ENCODE measurements at places on chromosomes 11 and 22.

DNA sequence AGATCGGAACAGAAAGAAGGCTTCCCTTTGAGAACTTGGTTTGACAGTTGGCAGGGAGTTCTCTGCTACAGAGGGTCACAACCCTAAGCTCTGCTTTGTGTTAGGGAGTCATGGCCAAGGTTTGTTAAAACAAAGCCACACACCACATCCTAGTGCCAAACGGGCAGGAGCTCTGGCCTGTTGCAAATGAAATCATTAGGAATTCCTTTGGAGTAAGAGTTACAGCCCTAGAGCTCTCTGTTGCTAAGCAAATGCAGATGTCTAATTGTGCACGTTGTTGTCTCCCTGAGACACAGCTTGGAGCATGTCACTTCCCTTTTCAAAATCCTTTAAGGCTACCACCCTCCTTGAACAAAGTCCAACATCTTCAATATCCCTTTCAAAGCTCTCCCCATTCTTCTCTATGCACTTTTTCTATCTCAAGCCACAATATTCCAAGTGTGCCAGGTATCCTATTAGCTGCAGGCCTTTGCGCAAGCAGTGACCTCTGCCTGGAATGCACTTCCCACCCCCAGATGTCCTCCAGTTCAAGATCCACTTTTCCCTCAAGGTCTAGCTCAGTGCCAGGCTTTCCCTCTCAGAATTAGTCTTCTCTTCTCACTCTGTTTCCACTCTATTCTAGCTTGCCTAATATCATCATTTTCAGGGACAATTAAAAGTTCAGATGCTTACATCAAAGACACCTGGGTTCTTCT lies 253.7 kb upstream of the POU2AF2 start:
- DNase-seq, result peak; percentile 70

GRCh38 chr11:14323118-14323676 lies 35.8 kb downstream of the RRAS2 start:
- no peak for DNase-seq

GRCh38 chr22:50010676-50011446 lies 1.7 kb downstream of the IL17REL start:
- no peak for DNase-seq

DNA sequence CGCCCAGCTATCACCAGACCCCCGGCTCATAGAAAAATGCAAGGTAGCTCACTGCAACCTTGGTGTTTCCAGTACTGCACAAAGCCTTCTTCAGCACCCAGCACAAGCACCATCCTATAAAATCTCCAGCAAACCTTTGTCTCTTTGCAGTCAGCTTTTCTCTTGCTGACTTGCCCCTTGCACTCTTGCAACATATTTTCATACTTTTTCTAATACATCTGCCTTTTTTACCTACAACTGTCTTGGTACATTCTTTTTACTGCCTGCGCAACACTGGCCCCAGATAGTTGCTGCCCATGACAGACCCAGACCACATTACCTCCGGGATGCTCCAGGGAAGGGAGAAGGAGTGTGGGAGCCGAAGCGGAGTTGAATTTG lies 142.4 kb downstream of the MPPED1 start:
- no peak for DNase-seq

- DNase-seq, result no peak
Measured at GRCh38 chr11:111026241-111026640, 219.3 kb upstream of the POU2AF2 start.

DNA sequence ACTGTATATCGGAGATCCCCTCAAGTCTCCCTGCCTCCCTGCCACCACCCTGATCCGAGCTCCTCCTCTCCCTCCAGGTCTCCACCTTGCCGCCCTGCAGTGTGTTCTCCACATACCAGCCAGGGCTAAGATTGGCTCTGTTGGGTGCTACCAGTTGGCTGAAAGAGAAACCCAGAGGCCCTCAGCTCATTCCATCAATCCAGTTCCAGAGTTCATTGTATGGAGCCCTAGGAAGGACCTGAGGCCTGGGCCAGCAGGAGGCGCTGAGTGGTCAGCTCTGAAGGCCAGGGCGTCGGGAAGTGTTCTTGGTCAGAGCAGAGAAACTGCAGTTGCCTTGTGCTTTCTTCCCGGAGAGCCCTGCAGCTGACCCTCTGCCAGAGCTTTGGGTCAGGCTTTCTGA lies 2.2 kb upstream of the TOP3B start:
- no peak for DNase-seq

GRCh38 chr11:28860893-28861292 lies 752.7 kb downstream of the METTL15 start:
- peak; percentile 70 for DNase-seq

GRCh38 chr11:10498022-10498400 lies 42.9 kb downstream of the AMPD3 start:
- no peak for DNase-seq

- DNase-seq, result no peak
Measured at GRCh38 chr11:77470504-77470903, 3.4 kb downstream of the PAK1 start.

DNA sequence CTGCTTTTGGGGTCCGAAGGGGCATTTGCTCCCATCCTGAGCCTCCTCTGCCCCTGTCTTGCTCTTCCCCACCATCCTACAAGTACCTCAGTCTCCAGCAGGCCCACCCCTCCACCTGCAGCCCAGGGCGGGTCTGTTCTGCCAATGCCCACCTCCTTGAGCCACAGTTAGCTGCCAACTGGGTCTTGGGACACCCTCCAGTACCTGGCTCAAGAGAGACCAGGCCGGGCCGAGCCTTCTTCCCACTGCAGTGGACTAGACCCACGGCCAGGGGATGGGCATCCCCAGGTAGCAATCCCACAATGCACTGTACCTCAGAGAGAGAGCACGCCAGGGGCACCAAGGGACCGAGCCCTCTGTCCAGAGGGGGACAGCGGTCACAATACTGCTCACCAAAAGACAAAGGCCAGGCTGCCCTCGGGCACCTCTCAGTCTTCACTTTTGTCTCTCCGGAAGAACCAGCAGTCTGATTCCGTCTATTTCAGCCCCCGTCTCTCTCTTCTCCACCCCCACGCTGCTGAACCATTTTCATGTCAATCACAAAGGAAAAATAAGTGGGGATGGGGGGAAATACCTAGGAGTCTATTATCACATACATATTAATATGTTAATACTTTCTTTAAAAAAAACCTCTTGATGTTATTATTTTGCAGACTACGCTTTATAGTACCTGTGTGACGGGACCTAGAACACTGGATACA lies 51.7 kb downstream of the SYT13 start:
- DNase-seq, result no peak

DNA sequence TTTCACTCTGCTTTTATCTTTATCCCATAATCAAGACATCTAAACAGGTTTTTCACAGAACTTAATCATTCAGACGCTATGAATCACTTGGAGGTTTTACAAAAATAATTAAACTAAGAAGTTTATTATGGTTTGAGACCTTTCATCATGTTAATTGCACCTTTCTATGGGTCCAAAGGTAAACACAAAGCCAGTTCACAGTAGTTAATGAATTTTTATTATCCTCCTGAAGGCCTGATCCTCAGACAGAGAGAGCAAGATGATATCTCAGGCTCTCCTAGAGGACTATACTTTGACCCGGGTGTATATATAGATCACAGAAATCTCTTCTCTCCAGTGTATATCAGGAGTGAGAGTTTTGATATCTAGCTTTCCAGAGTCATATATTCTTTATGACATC lies 1044.3 kb upstream of the RAG2 start:
- DNase-seq, result no peak

DNA sequence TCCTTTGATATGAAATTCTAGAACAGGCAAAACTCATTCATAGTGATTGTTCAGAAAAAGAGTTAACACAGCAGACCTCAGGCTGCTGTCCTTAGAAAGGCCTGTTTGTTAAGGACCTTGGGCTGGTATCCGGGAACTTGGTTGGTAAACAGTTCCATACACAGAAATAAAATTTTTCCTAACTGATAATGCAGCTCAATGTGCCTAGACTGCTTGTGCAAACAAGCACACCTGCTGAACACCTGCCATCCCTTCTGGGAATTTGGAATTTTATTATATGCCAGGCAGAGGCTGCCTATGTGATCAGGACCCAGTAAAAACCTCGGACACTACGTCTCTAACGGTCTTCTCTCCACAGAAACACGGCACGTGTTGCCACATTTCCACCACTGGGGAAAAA lies 11.5 kb downstream of the THAP12 start:
- DNase-seq, result no peak

- DNase-seq, result no peak
Measured at GRCh38 chr11:77372726-77373125, 71.2 kb upstream of the GDPD4 start.

DNA sequence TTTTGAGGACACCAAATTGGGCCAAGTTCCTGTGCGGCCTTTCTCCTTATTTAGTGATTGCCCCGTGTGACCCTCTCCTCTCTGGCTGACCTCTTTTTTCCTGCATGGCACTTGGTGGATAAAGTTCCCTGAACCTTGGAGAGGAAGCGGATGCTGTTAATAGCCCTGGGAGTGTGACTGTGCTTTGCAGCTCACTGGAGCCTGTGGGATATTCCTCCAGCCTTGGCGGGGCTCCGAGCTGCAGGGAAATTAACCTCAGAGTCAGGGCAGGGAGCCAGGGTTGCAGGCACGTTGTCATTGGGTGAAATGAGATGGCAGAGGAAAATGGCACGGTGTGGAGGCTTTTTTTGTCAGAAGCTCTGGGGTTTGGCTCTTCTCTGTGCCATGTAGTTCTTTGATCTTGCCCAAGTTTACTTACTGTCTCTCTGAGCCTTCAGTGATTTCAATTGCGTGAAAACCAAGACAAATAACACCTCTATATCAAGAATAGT lies 965 bp downstream of the OR9Q1 start:
- peak; percentile 46 for DNase-seq

GRCh38 chr22:23089633-23090456 lies 19.5 kb downstream of the GNAZ start:
- no peak for DNase-seq

DNA sequence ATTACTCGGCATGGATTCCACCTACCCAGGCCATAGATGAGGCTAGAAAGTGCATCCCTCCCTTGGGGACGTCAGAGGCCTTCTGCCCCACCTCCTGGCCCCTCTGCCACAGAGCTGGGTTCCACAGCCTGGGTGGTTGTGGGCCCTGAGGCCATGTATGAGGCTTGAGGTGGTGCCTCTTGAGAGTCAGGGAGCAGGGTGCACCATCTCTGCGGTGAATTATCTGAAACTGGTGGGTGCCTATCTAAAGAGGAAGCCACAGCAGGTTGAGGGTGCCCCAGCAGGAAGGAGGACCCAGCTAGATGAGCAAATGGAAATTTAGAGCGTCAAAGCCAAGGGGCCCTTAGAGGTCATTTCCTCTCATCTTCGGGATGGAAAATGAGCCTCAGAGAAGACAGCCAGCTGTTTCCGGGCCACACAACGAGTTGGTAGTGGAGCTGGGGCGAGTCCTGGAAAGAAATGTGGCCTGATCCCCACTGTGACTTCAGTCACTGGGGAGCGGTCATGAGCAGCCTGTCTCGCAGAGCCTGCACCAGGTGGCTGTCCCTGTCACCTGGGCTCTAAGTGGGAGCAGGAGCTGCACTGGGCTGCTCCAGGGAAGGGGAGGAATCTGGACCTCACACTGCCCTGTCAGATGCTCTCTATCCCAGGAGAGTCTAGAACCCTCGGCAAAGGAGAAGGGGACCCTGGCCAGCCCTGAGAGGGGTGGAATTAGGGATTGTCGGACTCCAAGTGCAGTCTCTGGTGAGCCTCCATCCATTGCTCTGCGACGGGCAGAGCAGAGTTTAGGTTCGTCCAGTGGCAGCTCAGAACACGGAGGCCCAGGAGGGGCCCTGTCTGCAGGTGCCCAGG lies 7.3 kb downstream of the ADORA2A start:
- no peak for DNase-seq

DNA sequence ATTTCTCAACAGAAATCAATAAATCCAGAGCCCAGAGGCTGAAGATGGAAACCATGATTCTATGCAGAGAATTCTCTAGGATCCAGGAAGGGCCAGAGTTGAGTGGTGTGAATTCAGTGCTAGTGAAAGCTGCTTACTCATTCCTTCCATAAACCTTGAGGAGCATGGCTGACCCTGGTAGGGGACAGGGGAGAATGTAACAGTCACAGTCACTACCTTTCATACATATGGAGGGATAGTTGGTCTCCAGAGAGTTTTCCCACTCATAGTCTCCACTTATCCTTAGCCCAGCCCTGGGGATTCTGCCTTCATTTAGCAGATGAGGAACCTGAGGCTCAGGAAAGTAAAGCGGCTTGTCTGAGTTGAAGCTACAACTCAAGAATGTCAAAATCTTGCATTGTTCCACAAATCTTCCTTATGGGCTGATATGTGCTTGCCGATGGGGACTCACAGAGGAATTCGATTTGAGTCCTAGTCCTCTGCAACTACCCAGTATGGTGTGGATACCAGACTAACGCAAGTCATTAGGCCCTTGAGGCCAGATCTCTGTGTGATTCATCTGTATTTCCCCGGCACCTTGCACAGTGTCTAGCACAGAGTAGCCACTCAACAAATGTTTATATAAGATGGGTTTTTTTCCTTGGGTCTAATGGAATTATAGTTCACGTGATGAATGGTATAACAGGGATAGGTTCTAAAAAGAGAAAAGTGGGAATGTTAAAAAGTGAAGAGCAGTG lies 3.7 kb upstream of the ANAPC15 start:
- DNase-seq, result no peak

GRCh38 chr11:6638429-6638828 lies 17.2 kb downstream of the DCHS1 start:
- no peak for DNase-seq

DNA sequence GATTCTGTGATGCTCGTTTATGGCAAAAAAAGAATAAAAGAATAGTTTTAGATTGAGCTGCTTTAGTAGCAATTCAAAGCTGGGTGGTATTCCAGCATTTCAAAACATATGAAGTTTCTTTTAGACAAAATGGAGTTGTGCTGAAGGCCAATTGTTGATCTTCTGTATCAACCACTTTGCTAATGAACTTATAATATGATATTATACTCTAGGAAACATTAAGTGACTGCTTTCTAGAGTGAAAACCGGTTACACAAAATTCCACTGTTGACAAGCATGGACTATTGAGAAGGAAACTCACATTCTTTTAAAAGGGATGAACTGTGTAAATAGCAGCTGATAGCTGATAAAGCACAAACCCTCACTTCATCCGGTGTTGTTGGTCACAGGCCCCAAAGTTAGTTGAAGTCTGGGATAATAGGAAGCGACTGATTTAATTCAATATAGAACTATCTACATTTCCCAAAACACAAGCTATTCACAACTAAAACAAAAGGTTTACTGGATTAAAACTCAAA lies 255.1 kb downstream of the CADM1 start:
- no peak for DNase-seq

DNA sequence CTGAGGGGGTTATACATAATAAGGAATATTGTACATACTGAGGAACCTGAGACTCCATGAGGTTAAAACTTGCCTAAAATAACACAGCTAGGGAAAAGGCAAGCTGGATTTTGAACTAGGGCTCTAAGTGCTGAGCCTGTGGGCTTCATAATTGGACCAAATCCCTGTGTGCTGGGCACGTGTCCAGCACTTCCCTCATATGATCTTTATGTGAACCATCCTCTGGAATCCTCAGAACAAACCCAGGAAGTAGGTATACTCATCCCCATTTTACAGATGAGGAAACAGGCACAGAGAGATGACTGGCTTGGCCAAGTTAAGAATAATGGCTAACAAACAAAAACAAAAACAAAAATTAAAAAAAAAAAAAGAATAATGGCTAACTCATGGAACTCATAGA lies 14.9 kb downstream of the RTN4RL2 start:
- DNase-seq, result no peak
